ENCODE measurements at places on chromosomes 12 and 14.

GRCh38 chr12:124018539-124018938 is 45.5 kb downstream of the ZNF664 start:
- DNase-seq: no peak

DNA sequence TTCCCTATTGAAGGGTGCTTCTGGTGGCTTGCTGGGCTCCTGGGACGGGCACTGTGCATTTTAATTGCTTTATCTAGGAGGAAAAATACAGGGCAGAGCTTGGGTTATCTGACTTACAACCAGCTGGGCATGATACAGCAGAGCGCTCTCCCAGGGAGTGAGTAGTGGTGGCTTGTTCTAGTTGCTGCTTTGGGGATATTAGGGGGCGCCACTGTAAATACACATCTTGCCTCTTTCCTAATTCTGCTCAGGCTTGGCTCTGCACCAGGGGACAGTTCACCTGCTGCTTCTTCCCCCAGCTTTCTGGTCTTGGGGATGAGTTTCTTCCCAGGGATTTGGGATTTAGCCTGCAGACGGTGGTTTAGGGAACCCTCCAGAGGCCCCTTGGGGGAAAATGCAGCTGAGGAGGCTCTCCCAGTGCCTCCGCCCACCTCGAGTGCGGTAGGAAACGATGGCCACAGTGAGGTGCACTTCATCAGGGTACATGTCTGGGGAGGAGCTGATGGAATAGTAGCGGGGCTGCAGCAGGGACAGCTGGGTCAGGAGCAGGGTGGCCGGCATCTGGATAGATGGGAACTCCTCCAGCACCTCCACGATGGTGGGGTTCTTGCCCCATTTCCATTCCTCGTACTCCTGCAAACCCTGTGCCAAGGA is 36.9 kb upstream of the FBXO21 start:
- DNase-seq: no peak

- no peak for DNase-seq
Measured at GRCh38 chr14:32710231-32710671, 228.4 kb upstream of the NPAS3 start.

- DNase-seq: no peak
Measured at GRCh38 chr12:92543840-92544239, 158.9 kb upstream of the PLEKHG7 start.

DNA sequence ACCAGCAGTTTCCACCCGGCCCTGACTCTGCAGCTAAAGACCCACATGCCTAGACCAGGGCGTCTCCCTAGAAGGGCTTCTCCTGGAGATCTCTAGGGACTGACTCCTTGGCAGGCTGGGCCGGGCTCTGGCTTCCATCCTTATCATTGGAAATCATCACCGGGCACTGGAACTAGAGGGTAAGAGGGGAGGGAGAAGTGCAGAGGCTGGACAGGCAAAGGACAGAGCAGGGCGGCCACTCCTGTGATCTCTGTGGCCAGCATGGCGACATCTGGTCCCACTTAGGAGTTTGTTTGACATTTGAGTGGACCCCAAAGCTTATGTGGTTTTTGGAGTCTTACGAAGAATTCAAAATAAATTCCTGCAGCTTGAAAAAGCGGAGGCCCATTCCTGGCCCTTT is 7.1 kb downstream of the LTBP2 start:
- DNase-seq: no peak

GRCh38 chr12:30878024-30878423 is 48.5 kb upstream of the TSPAN11 start:
- DNase-seq: no peak

DNA sequence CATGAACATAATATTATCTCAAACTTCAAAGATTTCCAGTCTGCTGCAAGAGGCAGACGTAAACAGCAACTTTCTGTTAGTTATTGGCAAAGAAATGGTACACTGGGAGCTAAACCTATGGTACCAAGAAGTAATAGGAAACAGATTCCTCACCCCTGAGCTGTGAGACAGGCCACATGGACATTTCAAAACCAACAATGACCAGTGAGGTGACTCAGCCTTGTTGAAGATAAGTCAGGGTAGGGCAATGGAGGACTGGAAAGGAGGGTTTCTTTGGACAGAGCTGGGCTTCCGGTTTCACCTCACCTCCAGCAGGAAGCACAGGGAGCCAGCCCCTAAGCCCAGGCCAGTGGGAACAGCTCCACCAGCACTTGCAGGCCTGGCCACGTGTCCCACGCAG is 1320.5 kb downstream of the AACS start:
- no peak for DNase-seq

All from NCI-H82 (cell line).